Hepatic stellate cell (primary cell): ENCODE measurements at places on chromosomes 1 and 21.

- peak; percentile 37 for DNase-seq
Observed at GRCh38 chr1:172826096-172826741, 167.3 kb downstream of the FASLG start.

- peak; percentile 44 for DNase-seq
Observed at GRCh38 chr1:47709019-47709871, 271.4 kb downstream of the FOXD2 start.

GRCh38 chr1:165890684-165891083 is 63.3 kb downstream of the UCK2 start:
- DNase-seq: no peak

- peak; percentile 44 for DNase-seq
Observed at GRCh38 chr1:201149400-201149799, 4.9 kb downstream of the TMEM9 start.

DNA sequence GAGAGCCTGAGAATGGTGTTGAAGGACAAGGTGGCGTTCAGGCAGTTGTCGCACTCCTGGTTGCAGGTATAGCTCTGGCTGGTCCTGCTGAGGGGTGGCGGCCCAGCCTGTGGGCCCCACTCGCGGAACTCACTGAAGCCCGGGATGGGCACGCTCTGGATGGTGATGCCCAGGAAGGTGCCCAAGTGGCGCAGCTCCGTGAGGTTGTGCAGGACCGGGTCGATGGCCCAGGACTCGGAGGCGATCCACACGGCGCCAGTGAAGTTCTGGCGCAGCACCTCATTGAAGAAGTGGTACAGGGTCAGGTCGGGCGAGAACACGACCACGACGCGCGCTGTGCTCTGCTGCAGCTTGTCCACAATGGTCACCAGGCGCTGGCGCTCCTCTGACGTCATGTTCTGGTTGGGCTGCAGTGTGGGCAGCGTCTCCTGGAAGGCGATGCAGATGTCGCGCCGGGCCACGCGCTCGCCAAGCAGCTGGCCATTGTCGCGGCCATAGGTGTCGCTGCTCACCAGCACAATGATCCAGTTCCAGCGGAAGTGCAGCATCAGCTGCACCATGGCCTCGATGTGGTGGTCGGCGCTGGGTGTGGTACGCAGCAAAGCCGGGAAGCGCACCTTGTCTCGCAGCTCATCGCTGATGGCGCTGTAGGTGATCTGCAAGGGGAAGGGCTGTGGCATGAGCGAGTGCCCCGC is 5.0 kb downstream of the TAS1R2 start:
- no peak for DNase-seq

GRCh38 chr1:244200596-244200995 is 149.5 kb downstream of the ZBTB18 start:
- DNase-seq: no peak

GRCh38 chr1:205965036-205965884 is 22.0 kb upstream of the SLC26A9 start:
- DNase-seq: no peak

GRCh38 chr1:34549199-34549598 is 205.6 kb upstream of the GJB5 start:
- DNase-seq: no peak

GRCh38 chr1:74654708-74655107 is 18.9 kb downstream of the ERICH3 start:
- DNase-seq: no peak

GRCh38 chr1:228270032-228270431 is 62.2 kb downstream of the OBSCN start:
- no peak for DNase-seq

- no peak for DNase-seq
Observed at GRCh38 chr1:229238231-229238630, 32.7 kb upstream of the RAB4A start.

- DNase-seq: no peak
Observed at GRCh38 chr1:172777767-172778166, 118.9 kb downstream of the FASLG start.

- no peak for DNase-seq
Observed at GRCh38 chr1:47682786-47683350, 245.0 kb downstream of the FOXD2 start.

DNA sequence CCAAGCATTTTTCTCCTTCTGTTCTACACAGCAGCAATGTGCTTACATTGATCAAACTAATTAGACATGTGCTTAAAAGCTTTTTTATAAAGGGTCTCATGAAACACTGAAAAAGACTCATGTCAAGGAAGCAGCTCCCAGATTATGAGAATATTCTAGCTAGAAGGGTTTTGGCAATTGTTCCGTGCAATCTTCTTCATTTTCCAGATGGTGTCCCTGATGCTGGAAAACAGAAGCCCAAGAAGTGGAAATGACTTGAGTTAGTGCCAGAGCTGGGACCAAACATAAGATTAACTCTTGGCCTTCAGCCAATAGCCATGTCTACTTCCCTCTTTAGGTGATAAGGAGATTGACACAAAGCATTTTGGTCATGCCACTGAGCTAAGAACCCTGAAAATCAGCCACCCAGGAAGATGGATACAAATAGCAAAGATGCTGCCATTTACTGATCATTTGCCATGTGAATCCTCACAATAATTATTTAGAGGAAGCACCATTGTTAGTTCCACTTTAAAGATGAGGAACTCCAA is 110.8 kb downstream of the MATN1 start:
- no peak for DNase-seq

- peak; percentile 77 for DNase-seq
Observed at GRCh38 chr1:154176337-154176736, 15.6 kb downstream of the TPM3 start.

DNA sequence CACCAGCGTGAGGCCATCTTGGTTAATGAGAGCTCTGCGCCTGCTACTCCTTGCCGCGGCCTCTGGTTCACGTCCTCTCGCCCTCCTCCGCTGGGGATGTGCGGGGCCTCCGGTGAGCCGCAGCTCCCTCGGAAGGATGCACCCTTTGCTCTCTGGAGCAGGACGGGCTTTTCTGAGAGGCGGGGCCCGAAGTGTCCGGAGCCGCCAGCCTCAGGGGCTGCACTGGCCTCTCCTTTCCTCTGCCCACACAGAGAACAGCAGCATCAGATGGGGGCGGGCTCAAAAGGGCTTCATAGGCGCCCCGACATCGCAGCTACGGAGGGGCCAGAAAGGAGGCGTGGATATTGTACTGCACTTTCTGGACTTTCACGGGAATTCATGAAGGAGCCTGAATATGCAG is 284.7 kb downstream of the CAMTA1 start:
- peak; percentile 25 for DNase-seq

DNA sequence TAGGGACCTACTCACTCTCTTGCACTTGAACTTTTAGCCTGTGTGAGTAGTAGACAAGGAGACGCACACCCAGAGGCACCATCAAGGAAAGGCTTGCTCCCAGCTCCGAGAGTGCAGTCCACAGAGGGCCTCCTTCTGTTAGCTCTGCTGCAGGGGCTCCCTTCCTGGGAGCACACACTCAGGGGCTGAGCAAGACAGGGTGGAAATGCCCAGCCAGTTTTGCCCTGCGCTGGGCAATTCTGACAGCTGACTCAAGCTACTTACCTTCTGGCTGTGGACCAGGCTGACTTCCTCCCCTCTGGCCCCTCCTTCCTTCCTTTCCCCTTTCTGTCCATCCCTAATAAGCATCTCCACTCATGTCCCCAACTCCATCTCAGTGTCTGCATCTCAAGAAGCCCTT is 449.1 kb downstream of the PTPRU start:
- no peak for DNase-seq

GRCh38 chr1:182286761-182287160 is 104.8 kb downstream of the GLUL start:
- no peak for DNase-seq

DNA sequence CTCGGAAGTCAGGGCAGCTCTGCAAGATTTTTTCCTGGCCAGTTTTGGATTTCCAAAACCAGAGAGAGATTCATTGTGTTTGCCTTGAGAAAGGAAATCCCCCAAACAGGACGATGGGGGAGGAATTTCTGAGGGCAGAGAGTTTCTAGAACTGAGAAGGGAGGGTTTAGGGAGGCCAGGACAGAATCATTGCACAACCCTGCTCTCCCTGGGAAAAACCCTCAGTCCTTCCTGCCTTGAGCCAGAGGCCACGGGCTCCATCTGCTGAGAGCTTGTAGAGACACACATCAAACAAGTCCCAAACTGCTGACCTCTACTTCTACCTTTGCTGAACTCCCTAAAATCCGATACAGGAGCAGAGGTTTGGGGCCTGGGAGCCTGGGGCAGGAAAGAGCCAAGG is 99.7 kb downstream of the NMNAT2 start:
- peak; percentile 81 for DNase-seq

GRCh38 chr1:181918880-181919525 is 142.5 kb downstream of the ZNF648 start:
- no peak for DNase-seq

DNA sequence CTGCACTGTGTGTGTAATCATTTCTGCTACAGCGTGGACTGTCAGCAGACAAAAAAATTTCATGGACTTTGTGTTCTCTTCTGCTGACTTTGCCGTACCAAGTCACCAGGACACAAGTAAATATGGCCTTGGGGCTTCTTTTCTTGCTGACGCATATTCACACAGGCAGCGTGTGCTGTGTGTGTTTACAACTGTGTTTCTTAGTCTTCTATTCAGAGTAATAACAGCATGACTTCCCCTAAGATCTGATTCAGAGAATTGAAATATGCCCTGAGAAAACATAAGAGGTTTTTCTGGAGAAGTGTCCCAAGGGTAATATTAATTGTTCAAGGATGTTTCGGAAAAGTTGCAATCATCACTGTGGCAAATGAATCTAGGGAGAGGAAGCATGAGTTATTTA is 47.1 kb upstream of the DYNLT5 start:
- no peak for DNase-seq

- DNase-seq: peak; percentile 87
Observed at GRCh38 chr1:201904579-201904978, 15.9 kb downstream of the SHISA4 start.

GRCh38 chr1:31373897-31374486 is 1.1 kb upstream of the FABP3 start:
- DNase-seq: no peak

GRCh38 chr1:40924767-40925166 is 54.7 kb upstream of the CTPS1 start:
- no peak for DNase-seq

DNA sequence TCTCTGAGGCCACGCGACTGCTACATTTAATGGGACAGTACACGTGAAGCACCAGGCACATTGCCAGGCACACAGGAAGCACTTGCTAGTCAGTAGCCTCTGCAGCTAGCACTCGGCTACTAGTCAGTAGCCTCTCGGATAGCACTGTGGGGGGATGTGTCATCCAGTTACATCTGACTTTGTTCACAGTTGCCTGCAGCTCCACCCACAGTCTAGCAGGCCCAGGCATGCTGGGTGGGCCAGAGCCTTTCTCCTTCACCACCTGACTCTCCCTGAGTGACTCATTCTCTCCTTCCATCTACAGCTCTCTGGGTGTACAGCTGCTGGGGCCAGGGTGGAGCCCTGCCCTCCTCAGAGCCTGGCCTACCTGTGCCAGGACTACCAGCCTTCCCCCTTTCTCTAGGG is 51.5 kb downstream of the PTPRF start:
- peak; percentile 95 for DNase-seq

DNA sequence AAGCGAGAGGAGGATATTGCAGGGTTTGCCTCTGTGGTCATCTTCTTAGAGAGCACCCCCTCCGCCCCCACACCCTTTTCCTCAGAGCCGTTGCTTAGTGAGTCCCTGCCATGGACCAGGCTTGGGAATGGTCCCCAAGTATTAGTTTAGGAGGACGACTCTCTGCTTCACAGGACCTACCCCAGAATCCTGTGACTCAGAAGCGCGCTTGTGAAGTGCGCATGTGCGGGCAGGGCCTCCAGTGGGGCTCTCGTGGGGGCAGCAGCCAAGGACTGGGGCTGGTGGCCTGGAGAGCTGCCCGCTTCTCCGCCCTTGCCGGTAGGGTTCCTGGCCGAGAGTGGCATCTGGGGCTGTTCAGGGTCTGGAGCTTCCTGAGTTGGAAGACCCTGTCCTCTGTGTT is 37.3 kb upstream of the HMGN1 start:
- DNase-seq: no peak

GRCh38 chr1:43978551-43979260 is at the start of gene B4GALT2:
Gene B4GALT2, plus strand, starts transcription at chr1:43979210. Its CDS starts 1,951 bp downstream, at chr1:43981161.
- DNase-seq: peak; percentile 87

DNA sequence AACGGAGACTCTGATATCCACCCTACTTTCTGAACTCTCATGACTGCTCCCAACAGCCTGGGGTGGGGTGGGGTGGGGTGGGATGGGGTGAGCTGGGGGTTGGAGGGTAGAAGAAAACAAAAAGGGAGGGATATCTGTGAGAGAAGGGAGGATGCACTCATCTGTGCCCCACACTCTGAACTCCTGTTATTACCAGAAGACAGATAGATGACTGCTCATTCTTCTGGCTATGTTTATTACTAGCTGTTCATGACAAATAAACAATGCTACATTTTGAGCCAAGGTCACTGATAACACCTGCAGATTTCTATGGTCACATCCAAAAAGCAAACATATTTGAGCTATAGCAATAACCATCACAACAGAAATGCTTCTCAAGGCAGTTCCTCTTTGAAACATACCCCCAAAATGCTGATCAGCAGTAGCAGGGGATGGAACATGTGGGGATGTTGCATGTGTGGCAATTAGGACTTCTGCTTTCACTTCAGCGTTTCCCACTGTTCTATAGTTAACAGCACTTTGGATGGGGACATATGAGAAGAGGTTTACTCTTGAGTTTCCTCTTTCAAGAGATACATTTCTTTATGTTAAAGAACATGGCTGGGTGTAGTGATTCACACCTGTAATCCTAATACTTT is 43.3 kb downstream of the GPR3 start:
- DNase-seq: no peak

GRCh38 chr1:170284512-170284911 is 138.8 kb downstream of the NTMT2 start:
- no peak for DNase-seq

DNA sequence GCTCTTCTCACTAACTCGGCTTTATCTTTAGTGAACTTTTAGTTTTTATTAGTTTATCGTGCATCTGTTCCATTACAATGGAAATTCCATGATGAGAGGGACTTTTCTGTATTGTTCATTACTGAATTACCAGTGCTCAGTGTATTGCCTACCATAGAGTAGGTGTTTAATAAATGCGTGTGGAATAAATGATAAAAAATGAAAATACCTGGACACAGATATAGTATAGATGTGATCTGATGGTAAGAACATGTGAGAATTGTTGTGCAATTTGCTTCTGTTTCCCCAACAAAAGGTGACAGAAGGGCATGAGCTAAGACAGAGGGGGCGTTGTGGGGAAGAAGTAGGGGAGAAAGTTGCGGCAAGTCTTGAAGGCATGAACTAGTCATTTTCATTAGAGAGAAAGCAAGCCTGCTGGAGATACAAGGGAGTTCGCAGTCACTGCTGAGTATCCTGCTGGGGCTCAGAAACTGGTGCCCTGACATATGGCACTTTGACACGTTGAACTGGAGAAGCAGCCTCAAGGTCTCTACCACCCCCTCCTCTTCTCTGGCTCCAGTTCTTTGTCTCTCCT is 5.6 kb upstream of the COG2 start:
- no peak for DNase-seq
